ENCODE measurements at places on chromosomes 11 and 22.

DNA sequence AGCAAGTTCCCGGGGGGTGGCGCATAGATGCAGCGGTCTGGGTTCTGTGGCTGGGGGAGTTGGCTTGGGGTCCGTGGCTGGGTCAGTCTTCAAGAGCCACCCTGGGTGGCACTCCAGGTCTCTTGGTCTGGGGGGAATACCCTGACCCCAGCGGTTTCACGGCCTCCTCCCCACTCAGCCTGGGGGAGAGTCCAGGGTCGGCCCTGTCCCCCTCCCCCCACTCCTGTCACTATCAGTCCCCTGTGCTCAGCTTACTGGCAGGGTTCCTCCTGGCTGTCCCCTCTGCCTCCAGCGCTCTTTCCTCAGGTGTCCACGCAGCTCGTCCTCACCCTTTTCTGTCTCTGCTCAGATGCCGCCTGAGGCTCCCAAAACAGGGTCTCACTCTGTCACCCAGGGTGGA, 68.5 kb upstream of the PARVG start:
- no peak for DNase-seq

DNA sequence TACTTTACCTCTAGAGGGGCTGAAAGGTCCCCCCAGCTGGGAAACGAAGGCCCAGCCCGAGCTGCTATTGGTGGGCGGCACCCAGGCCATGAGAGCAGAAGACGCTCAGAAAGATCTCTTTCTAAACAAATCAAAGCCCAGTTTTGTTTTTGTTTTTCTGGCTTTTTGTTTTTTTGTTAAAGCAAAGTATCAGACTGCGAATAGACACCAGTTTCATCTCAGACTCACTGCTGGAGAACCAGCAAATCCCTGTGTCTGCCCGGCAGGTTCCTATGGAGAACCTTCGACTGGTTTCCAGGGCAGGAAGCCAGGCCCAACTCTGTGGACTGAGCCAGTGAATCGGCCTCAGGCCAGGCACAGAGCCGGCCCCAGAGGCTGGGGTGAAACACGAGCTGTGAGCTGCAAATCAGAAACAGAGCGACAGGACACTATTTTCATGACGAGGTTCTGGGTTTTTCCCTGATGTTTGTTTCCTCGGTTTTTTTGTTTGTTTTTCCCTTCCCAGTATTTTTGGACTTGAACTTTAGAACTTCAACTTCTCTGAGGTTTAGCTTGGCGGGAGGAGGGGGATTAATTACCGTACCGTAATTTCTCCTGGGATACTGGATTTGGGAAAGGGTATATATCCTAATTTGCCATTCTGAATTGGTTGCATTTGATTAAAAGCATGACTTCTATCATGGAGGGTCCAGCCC, 16.0 kb upstream of the B4GALNT4 start:
- DNase-seq: no peak

DNA sequence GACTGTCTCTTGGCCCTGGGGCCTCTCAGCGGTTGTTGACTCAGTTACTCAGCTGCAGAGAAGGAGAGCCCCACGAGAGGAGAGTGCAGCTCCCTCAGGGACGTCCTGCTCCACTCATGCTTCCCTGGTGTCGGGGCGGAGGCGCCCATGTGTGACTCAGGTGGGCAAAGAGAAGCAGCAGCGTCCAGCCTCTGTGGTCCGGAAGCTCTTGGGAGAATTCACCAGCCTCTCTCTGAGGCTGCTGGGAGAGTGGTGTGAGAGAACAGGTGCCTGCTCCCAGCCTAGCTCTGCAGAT, 25.7 kb downstream of the GLB1L2 start:
- no peak for DNase-seq

- no peak for DNase-seq
These were observed 154.7 kb downstream of the SHANK2 start for GRCh38 chr11:71097506-71098240.

DNA sequence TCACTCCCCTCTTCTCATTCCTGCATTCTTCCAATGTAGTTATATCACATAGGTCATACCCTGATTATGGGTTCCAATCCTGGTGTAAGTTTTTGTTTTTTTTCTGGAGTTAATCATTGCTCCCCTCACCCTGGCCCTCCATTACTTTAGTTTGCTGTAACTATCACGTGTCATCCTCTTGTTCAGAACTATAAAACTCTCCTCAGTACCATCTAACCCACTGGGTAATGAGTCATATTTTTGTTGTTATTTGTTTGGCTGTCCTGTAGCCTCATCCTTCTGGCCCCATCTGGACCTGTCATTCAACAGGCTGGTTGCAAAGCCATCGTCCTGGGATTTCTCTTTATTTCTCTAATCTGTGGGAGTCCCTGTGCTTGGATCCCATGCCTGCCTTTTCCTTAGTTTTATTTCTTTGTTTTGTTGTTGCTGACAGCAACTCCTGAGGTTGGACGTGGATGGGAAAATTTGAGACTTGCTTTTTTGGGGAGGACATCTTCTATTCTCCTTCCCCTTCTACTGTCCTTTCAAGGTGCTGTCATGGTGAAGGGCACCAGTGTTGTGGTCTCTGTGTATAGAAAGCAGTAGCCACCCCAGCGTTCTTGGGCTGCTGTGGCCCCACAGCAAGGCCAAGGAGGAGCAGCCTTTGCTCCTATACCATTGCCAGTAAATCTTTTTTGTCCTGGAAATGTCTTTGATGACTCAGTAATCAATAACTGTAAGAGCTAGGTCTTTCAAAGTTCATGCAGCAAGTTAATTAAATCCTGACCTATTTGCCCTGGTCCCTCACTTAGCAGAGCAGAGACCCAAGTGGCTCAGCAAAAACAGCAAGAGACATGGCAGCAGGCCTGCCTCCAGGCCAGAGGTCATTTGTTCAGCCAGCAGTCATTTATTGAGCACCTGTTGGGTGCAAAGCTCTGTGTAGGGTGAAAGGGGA, 82.5 kb downstream of the C22orf31 start:
- DNase-seq: no peak

GRCh38 chr22:40156001-40156516, 21.7 kb upstream of the TNRC6B start:
- DNase-seq: no peak

- DNase-seq: no peak
These were observed 2.0 kb downstream of the GTF2H1 start for GRCh38 chr11:18324381-18324780.

DNA sequence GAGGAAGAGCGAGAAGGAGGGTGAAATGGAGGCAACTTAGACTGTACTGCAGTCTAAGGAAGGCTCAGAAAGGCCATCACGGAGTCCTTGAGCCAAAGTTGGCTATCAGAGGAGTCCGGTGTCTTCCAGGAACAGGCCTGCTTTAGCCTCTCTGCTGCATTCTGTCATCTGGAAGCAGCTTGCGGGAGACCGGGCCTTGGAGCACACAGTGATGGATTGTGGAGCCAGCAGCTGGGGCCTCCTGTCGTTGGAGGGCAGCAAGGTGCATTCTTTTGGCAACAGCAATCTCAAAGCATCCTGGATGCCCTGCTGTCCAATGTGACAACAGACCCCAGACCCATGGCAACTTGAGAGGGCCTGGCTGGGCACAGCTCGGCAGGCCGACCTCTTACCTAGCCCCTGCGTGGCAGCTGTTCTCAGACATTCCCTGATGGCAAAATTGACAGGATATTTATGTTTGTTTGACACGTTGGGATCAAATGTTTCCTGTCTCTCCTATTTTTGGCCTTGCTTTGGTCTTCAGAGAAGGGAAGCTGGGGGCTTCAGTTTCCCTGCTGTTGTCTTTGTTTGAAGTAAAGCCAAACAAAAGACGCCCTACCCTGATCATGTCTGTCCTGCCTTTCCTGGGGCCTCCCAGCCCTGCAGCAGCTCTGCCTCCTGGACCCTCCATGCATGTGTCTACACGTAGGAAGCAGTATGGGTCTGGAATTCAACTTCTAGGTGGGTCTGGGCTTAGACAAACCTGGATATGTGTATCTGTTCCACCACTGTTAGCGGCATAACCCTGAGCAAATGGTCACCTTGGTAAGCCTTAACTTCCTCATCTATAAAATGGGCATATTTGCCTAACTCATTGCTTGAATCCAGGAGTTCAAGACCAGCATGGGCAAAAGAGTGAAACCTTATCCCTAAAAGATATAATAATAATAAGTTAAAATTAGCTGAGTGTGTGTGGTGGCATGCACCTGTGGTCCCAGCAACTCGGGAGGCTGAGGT, 43.9 kb upstream of the LMO2 start:
- DNase-seq: no peak

DNA sequence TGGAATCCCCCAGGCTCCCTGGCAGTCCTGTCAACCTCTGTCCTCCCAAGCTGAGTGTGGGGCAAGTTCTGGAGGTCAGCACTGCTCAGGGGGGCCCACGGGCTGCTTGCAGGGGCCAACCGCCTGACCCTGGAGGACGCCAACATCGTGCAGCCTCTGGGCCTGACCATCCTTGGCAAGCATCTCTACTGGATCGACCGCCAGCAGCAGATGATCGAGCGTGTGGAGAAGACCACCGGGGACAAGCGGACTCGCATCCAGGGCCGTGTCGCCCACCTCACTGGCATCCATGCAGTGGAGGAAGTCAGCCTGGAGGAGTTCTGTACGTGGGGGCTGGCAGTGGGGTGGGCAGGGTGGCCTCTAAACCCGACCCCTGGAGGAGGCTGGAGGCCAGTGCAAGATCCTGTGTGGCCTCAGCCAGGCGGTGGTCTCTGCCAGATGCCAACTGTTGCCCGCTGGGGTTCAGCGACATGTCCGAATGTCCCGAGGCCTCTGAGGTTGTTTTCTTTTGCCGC, 34.6 kb upstream of the PPP6R3 start:
- DNase-seq: no peak

- DNase-seq: no peak
These were observed 42.6 kb upstream of the ACCSL start for GRCh38 chr11:44005063-44005701.

DNA sequence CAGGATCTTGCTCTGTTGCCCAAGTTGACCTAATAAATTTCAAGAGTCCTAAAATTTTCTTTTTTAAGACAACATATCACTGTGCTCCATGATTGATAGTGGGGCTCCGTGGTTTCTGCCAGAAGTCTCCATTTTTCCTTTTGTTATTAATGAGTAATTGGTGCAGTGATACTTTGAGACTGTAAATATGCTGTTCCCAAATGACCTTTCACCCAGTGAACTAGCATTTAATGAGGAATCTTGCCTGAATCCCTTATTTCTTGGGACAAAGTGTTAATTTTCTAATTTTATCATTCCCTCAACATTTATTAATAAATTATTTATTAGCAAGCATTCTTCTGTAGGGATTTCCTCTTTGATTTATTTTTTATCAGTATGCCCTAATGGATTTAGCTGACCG, 2.3 kb upstream of the DHCR7 start:
- DNase-seq: no peak

DNA sequence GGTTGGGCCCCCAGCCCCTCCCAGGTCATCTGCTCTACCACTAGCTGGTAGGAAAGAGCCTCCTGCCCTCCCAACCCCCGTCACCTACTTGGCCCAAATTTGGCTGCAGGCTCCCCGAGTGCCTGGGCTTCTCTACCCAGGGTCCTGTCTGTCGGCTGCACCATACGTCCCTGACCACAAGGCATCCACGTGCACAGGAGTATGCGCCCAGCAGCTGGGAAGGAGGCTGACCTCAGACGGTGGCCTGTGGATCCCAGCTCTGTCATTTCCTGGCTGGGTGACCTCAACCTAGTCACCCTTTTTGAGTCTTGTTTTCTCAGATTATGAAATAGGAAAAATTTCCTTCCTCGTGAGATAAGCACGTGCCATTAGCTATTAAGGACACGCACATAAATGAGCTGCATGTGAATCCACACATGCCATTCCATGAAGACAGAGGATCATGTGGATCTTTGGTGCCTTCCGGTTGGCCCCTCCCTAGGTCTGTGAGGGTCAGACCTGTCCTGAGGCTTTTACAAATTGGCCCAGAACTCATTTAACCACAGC, 13.7 kb downstream of the CYB561A3 start:
- no peak for DNase-seq

DNA sequence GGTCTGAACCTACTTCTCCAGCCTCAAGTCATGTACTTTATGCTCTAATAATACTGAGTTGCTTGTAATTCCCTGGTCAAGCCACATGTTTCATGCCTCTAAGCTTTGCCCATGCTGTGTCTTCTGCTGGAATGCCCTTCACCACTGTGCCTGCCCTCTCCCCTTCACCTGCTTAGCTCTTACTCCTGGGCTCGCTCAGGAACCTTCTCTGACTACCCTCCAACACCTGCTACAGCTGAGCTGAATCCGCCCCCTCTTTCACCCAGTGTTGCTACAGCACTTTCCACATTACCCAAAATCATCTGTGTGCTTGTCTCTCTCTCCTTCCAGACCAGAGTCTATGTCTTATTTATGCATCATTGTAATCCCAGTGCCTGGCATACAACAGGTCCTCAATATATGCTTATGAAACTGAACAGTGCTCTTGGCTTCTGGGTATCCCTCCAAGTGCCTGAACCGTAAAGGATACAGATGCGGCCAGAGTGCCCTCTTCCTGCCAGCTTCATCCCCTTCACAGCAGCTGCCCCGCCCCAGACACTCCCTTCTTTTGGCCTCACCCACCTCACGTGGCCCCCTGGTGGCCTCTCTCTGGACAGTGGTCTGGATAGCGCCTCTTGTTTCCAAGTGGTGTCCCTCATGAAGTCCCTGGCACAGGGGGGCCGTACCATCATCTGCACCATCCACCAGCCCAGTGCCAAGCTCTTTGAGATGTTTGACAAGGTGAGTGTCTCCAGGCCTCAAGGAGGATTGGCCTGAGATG, 7.1 kb downstream of the ABCG4 start:
- DNase-seq: no peak

DNA sequence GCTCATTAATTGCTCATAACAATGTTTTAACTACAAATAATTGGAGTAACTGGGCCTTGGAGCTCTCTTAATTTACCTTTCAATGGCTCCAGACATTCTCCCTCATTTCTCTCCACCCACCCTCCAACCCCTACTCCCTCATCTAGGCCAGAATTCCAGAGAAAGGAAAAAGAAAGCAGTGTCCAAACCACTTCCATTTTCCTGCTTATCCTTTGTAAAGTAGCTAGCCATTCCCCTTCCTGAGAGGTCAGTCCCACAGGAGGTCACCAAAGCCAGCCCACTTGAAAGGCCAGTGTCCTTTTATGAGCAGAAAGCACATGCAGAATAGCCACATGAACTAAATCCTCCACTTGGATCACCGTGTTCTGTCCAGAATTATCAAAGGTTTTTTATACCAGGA, 404.8 kb upstream of the FAT3 start:
- DNase-seq: no peak

- no peak for DNase-seq
These were observed 39.1 kb upstream of the CREB3L1 start for GRCh38 chr11:46238078-46238966.
